Amniotic epithelial cell (primary cell): ENCODE measurements at places on chromosomes 5 and 9.
A peak's percentile ranks its signal among the peaks of the same experiment; 100 is the strongest.

- DNase-seq, result peak; percentile 95
Observed at GRCh38 chr9:2655411-2655901, 33.9 kb downstream of the VLDLR start.

DNA sequence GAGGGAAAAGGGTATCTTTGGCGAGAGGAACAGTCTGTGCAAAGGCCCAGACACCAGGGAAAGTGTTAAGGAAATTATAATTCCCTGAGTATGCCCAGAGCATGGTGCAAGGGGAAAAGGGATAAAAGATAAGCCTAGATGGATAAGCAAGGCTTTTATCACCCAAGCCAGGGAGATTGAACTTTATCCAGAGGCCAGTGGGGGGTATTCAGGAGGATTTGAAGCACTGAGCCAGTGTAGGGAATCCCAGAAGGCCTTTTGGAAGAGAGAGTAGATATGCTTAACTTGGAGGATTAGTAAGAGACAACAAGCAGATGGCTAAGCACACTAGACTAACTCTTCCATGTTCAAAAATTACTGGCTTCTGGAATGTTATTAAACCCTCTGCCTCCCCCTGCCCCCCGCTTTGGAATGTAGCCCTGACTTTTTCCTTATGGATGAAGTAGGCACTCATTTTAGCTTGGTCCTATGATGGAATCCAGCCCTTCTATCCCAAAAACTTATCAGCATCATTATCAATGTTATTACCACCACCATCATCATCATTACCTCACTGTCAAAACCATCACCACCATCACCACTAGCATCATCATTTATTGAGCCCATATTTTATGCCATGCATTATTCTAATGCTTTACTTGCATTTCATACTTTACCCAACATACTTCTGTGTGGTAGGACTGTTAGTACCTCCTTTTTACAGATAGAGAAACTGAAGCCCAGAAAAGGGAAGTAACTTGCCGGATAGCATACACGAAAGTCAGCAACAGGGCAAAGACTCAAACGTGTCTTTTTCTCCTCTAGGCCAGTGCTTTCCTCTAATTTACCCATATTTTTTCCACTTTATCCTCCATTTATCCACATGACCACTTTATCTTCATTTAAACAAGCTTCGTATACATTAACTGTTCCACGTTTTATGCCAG lies 237.0 kb downstream of the PAPPA start:
- DNase-seq, result peak; percentile 77

DNA sequence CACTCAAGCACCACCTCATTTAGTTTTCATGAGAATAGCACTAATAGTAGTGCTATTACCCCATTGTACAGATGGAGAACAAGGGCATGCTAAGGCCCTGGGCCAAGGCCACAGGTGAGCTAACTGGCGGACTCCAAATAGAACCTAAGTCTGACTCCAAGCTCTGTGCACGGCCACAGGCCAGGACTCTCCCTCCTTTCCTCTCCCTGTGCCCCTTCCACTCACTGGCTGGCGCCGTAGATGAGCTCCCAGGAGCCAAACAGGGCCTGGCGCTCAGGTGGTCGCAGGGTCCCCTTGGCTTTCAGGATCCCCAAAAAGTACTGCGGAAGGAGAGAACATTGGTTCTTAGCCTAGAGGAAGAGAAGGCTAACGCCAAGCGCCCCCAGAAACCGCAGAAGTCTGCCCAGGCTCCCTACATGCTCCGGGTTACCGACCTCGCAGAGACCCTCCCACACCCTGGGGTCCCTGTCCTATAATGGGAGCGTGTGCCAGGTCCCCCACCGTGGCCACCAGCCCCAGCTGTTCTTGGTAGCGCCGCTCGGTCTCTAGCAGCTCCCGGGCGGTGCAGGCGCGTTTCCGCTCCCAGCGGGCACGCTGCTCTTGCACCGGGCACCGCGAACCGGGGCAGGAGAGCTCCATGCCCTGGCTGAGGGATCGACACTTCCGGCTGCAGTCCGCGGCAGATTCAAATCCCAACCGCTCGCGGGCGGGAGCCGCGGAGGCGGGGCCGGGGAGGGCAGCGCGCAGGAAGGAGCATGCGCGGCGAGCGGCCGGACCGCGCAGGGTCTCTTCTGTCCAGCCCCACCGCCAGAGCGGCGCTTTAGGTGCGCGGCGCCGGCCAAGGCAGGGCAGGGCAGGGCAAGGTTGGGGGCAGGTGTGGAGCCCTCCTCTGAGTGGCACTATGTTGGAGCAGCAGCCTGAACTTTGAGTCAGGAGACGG lies at the start of gene ARHGEF39:
Gene ARHGEF39, minus strand, starts transcription at position 665 of the 940 bp plus-strand sequence. Its CDS starts 26 bp downstream, at position 639.
- DNase-seq, result peak; percentile 68

GRCh38 chr9:34233672-34234071 lies 54.8 kb downstream of the UBAP1 start:
- peak; percentile 68 for DNase-seq

GRCh38 chr5:64632251-64632650 lies 58.1 kb upstream of the SHISAL2B start:
- DNase-seq, result no peak

GRCh38 chr9:36945999-36946398 lies 88.1 kb downstream of the PAX5 start:
- DNase-seq, result no peak

GRCh38 chr9:14531341-14532269 lies 161.6 kb downstream of the ZDHHC21 start:
- DNase-seq, result no peak

DNA sequence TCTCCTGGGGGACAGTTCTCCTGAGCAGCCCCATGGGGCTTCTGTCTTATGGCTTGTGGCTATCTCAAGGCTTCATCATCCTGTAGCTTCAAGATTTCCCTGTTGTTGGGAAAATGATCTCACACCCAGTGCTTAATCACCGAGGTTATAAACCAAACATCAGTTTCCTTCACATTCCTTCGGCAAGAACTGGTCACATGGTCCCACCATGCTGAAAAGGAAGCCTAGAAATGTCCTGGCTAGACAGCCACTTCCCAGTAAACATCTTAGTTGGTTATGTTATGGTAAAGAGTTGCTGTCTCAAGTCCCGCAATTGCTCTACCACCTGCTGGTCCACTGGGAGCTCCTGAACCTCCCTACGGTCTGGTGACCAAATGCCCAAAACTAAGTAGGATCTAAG lies 66.0 kb downstream of the RAB3C start:
- DNase-seq, result no peak

- DNase-seq, result no peak
Observed at GRCh38 chr9:114407889-114408288, 20.1 kb upstream of the AKNA start.

DNA sequence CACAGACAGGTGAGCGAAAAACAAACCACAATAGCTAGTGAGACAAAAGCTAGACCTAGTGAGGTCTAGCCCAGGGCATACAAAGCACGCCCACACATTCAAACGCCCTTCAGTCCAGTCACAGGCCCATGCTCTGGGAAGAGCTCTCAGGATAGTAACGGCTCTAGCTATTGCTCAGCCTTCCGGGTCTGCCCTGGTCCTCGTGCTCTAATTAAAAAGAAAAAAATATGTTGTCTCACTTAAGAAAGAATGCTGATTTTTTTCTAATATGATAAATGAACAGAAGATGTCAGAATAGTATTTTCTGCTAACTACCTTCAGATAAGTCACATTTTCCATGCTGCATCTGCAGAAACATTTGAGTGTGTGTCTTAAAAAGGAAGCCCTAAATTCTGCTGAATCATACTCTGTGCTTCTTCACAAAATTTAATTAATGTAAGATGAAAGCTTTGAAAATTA lies 94.5 kb downstream of the PLPP1 start:
- peak; percentile 62 for DNase-seq

GRCh38 chr5:179413086-179413690 lies 67.9 kb upstream of the ADAMTS2 start:
- no peak for DNase-seq

- no peak for DNase-seq
Observed at GRCh38 chr5:88664645-88665044, 218.3 kb downstream of the MEF2C start.

GRCh38 chr9:18851069-18851795 lies 181.8 kb downstream of the SAXO1 start:
- DNase-seq, result no peak

GRCh38 chr5:172187118-172188032 lies 649 bp downstream of the STK10 start:
- DNase-seq, result peak; percentile 53

- no peak for DNase-seq
Observed at GRCh38 chr5:8333977-8334376, 465.0 kb downstream of the MTRR start.

DNA sequence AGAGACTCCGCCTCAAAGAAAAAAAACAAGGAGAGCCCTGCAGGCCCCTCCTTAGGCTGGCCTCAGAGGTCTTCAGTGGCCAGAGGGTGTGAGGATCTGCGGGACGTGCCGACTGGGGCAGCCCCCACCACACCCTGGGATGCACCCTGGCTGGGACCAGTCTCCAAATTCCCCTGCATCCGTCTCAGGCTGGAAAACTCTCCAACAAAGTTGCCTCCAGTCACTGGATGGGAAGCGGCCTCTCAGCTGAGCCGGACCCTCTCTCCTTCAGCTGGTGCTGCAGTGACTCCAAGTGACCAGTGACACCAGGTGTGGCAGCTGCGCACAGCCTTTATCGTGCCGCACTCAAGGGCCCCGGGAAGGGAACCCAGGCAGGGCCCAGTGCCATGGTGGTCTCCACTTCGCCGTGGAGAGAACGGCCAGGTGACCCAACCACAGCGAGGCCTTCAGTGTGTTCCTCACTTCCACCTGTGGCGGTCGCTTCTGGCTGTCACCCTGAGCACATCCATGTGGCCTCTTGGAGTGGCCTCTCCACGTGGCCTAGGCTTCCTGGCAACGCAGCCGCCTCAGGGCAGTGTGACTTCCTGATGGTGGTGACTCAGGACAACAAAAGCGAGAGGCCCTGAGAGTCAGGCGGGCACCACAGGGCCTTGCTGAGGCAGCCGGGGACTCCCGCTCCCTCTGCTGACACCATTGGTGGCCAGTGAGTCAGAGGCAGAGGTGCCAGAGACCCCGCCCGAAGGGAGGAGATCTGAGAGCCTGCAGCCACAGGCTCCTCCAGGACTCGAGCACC lies 19.3 kb upstream of the CAMSAP1 start:
- peak; percentile 29 for DNase-seq

DNA sequence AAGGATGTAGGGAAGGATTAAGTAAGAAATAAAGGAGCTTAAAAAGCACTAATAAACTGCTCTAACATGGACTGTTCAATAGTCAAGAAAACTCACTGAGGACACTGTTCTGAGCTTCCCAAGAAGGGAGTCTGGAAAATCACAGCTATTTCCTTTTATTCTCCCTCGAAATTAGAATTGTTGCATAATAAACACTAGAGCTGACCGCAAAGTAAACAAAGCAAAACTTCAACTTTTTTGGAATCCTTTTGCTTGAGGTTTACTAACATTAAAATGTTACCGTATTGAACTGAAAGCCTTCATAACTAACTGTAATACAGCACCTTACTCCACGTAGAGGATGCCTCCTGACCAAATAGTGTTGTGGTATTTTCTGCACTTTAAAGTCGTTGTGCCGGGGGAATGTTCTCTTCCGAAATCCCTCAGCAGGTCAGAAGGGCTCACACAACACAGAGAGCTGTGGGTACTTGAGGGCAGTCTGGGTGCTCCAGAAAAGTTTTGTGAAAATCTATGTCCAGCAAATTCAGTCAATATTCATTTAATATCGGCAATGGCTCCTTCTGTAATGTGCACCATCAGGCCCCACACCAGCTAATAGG lies 59.2 kb downstream of the TTLL11 start:
- no peak for DNase-seq

DNA sequence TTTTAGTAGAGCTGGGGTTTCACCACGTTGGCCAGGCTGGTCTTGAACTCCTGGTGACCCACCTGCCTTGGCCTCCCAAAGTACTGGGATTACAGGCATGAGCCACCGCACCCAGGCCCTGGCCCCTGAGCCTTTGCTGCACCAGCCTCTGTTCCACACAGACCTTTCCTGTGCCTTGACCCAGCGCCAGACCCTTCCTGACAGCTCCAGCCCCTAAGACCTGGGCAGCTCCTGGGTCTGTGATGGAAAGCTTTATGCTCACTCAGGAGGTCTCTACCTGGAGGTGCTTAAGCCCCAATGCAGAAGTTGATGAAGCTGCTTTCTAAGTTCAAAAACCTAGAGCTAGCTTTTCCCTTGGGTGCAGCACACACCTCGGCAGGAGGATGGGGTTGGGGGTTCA lies 58.8 kb upstream of the NEK6 start:
- no peak for DNase-seq

- DNase-seq, result no peak
Observed at GRCh38 chr9:82599336-82599949, 463.5 kb downstream of the RASEF start.

DNA sequence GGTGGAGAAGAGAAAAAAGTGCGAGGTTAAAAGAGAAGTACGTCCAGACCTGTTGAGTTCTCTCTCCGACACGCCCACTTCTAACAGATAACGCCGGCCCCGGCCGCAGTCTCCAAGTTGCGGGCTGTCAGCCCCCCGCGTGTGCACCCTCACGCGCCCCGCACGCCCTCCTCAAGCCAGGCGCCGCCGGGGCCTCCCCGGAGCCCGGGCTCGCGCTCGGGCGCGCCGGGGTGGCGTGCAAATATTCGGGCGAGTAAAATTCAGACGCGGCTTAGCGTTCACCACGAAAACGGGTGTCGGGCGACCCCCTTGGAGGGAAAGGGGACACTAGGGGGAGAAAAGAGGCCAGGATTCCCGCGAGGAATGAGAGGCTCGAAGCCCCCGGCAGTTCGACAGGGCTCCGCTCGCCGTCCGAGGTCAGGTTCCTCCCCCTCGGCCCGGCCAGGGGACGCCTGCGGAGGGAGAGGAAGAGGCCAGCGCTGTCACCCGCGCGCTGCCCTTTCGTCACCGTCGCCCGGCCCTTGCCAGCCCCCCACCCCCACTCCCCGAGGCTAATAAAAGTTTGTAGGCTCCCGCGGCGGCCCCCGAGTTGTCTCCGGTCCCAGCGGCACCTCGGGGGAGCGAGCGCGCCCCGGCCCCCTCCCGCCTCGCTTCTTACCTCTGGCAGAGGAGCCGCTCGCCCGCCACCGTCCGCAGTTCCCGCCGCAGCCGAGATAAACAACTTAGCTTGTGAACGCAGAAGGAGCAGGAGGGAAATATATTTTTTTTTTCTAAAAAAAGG lies 743 bp downstream of the NR3C1 start:
- DNase-seq, result peak; percentile 41

GRCh38 chr9:14749741-14750211 lies 27.2 kb upstream of the CER1 start:
- DNase-seq, result no peak

GRCh38 chr5:178464431-178465048 lies 125.7 kb downstream of the COL23A1 start:
- DNase-seq, result no peak

DNA sequence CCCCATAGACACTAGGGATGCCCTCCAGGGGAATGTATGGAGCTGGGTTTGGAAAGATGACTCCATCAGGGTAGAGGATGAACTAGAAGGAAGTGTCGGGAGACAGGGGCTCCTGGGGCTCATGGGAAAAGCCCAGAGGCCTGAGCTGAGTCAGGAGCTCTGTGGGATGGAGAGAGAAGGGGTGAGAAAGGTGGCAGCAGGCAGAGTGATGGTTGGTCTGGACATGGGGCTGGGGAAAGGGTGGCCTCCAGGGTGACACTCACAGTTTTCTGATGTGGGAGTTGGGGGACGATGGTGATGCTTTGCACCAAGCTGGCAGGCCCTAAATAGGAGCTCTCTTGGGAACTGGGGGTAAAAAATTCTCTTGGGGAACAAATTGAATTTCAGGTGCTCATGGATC lies 213.5 kb upstream of the MVB12B start:
- no peak for DNase-seq

- no peak for DNase-seq
Observed at GRCh38 chr9:130735566-130735965, 42.0 kb downstream of the EXOSC2 start.
